GM20000 (cell line): ENCODE measurements at places on chromosomes 12 and 14.

GRCh38 chr14:100842799-100843198, 16.9 kb downstream of the MEG3 start:
- no peak for DNase-seq

GRCh38 chr12:62191491-62192179, 68.6 kb upstream of the USP15 start:
- peak; percentile 21 for DNase-seq

- no peak for DNase-seq
Measured at GRCh38 chr12:46124132-46124847, 133.9 kb upstream of the SCAF11 start.

GRCh38 chr12:9906873-9907272, 25.3 kb downstream of the CLEC2A start:
- no peak for DNase-seq

DNA sequence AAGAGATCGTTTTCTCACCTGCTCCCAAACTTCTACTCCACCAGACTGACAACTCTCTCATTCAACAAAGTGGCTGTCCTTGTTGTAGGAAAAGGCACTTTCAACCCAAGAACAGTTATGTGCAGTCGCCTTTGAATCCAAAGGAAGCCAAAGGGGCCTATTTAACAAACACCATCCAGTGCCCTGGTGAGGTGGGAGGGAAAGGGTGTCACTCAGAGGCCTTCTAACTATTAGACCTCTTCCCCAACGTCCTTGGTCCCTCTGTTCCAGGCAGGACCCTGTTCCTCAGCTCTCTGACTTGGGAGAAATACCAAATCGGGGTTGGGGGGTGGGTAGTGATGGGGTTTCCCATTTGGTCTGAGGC, 3.2 kb downstream of the SIX4 start:
- no peak for DNase-seq

- DNase-seq = no peak
Measured at GRCh38 chr12:10126413-10126812, 3.6 kb downstream of the CLEC7A start.
